ENCODE measurements at places on chromosomes 12 and 14.

GRCh38 chr12:82972624-82973023 is 285.9 kb downstream of the TMTC2 start:
- no peak for DNase-seq

GRCh38 chr14:71115306-71115705 is 208.0 kb downstream of the PCNX1 start:
- DNase-seq: no peak

DNA sequence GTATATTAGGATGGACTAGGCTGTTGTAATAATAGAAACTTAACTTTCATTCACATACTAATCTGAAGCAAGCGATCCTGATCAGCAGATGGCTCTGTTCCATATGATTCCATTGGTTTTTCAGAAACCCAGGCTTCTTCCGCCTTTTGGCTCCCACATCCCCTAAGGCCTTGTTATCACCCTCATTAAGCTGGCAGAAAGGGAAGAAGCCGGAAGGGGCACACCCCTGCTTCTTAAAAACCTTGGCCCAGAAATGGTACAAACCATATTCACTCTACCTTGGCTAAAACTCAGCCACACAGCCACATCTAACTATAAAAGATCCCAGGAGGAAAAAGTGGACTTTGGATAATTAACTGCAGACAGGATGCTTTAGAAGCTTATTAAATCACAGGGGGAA is 329.2 kb downstream of the PCNX1 start:
- no peak for DNase-seq

DNA sequence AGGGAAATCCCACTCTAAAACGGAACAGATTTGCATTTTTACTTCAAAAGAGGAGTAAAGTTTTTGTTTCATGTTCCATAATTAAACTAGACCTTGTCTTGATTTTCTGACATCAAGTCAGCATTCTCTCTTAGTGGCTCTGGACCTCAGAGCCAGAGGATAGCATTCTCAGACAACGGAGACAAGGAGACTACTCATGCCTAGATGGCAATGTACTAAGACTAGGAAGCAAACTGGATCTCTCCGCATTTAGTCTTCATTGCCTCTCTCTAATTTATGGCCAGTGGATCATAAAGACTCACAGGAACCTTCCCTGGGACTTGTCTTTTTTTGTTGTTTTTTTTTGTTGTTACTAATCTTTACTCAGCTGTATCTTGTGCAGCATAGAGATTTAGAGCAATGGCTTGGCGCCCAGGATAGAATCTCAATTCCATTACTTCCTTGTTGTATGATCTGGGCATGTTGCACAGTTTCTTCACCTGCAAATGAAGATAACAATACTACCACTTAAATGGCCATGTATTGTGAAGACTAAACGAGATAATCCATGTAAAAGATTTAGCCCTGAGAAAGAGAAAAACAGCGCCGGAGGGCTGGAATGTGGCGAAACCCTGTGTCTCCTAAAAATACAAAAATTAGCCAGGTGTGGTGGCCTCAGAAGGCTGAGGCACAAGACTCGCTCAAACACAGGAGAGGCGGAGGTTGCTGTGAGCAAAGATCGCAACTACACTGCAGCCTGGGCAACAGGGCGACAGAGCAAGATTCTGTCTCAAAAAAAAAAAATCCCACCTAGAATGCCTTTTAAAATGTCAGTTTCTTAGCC is 4.0 kb upstream of the GEMIN2 start:
- no peak for DNase-seq

Data from skeletal muscle cell (primary cell).